Neural crest cell (in vitro differentiated cells): ENCODE measurements at places on chromosomes 1 and 21. TPM values are rescaled to one million over a fixed set of nuclear protein-coding genes. Genes with fewer than 3 reads are reported as not detected.

GRCh38 chr1:184162281-184162680, 110.8 kb downstream of the TSEN15 start:
- no peak for DNase-seq

DNA sequence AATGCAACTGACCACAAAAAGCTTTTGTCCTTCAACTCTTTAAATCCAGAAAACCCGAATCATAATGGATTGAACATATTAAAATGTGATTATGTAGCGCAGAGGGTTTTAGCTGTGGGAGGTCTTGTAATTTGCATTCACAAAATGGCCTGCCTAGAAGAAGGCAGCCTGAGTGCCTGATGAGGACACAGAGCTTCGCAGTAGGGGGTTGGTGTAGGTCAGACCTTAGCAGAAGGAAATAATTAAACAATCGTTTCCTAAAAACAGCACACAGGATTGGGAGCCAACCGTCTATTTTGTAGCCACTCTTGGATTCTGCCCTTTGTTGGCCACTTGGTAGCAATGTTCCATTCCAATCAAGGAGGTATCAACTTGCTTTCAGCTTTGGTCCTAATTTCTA, 195.7 kb upstream of the KIAA0040 start:
- no peak for DNase-seq

DNA sequence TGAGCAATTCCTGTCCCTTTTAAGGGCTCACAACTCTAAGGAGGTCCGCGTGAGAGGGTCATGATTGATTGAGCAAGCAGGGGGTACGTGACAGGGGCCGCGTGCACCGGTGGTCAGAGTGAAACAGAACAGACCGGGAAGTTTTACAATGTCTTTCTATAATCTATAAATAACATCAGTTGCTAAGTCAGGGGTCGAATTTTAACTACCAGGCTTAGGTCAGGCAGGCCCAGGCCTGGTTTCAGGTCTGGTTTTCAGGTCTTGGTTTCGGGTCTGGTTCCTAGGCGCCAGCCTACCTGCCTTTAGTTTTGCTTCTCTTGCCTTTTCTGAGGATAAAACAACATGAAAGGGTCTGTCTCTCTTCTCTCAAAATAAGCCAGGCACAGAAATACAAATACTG, 476.0 kb upstream of the CAMK1G start:
- no peak for DNase-seq

GRCh38 chr1:156579472-156579871, at the start of gene TTC24:
Gene TTC24, plus strand, starts transcription at chr1:156579723. Its CDS starts 1,642 bp downstream, at chr1:156581365.
- no peak for DNase-seq

DNA sequence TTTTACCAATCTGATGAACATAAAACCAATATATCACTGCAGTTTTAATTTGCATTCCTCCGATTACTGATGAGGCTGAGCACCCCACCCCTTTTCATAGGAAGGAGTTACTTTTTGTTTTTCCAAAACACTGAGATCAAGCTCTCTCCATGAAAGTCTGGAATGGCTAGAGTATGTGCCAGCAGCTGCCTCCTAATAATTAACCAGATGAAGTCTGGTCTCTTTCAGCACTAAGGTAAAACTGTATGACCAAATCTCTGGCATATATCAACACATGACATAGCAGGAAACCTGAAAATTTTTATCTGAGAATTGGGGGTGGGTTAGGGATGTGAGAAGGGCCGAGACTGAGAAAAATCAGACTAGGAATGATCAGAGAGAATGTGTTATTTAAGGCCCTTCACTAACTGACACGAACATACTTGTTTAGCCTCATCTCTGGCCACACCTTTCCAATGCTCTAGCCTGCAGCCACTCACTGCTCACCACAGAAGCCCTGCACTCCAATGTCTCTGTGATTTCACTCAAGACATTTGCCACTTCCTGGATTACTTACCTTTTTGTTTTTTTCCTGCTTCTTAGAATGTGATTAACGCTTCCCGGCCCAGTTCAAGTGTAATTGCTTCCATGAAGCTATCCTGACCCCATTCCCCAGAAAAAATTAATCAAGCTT, 34.7 kb downstream of the WASF2 start:
- DNase-seq, result no peak

- peak; percentile 90 for DNase-seq
Observed at GRCh38 chr1:43545695-43546387, 15.2 kb downstream of the PTPRF start.

DNA sequence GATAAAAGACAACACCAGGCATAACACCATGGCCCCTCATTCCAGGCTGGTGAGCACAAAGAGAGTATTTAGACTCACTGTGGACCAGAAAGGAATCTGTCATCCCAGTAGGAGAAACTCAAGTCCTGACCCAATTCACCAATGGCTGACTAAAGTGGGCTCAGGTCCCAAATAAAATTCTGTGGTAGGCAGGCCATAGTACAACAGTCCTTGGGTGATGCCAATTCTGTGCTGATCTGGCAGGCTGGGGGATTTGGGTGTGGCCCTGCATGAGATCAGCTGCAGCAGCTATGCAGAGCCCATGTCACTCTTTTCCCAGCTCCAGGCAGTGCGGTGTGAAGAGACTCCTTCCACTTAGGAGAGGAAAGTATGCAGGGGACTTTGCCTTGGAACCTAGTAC, 245.1 kb downstream of the LBR start:
- DNase-seq, result no peak

- DNase-seq, result no peak
Observed at GRCh38 chr1:183739082-183739481, 65.8 kb upstream of the RGL1 start.

DNA sequence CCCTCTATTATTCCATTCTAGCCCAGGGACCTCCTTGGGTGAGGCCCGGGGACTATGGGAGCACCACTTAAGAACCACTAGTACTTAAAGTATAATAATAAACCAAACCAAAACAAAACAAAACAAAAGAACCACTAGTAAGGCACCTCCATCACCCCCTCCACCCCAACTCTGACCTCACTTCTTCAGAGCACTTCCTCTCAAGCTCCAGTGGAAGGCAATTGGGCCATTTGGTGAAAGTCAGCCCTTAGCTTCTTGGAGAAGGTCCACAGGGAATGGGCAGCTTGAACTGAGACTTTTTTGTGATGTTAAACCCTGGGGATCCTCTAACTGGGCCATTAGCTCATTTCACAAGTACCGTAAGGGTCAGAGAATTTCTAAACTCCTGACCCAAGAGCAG, 237.3 kb downstream of the RHOU start:
- DNase-seq, result no peak

DNA sequence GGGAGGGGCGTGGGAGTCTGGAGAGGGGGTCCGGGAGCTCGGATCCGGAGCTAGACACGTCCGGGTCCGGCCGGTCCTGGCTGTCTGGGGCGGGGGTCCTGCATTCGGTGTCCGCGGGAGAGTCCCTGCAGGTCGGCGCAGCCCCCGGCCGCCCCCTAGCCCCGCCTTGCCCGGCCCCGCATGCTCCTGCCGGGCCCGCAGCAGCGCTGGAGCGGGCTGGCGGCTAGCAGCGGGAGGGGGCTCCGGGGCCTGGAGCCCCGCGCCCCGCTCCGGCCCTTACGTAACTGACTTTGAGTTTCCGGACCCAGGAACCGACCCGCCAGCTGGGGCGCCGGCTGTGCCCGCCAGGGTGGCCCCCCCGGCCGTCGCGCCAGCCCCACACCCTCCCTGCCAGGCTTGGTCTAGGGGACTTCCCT, 26.9 kb upstream of the EPB41 start:
- no peak for DNase-seq

GRCh38 chr1:14786109-14786675, 187.7 kb downstream of the KAZN start:
- no peak for DNase-seq

DNA sequence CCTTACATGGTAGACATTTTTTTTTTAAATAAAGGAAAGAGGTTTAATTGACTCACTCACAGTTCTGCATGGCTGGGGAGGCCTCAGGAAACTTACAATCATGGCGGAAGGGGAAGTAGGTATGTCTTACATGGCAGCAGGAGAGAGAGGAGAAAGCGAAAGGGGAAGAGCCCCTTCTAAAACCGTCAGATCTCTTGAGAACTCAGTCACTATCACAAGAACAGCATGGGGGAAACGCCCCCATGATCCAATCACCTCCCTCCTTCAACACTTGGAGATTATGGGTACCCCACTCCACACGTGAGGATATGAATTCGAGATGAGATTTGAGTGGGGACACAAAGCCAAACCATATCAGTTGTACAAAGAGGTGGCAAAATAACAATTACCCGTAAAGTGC, 301.7 kb downstream of the GRIK1 start:
- no peak for DNase-seq

GRCh38 chr1:36963006-36963405, 71.3 kb downstream of the GRIK3 start:
- DNase-seq, result no peak

GRCh38 chr1:205791568-205792180, 16.4 kb upstream of the RAB29 start:
- DNase-seq, result peak; percentile 47

DNA sequence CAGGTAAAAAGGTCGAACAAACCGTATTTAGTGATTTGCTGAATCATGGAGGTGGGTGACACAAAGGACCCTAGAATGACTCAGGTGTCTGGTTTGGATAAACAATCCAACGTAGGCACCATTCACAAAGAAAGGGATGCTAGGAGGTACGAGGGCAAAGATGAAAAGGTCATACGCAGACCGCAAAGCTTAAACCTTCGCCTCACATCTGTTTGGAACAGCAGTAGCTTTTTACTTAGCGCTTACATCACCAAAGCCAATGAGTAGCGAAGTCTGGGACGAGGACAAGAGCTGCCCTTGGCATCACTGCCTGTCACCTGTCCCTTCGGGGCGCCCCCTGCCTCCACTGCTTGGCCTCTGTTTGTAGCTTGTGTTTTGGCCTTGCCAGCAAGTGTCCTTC, 350.2 kb downstream of the SMYD3 start:
- no peak for DNase-seq

DNA sequence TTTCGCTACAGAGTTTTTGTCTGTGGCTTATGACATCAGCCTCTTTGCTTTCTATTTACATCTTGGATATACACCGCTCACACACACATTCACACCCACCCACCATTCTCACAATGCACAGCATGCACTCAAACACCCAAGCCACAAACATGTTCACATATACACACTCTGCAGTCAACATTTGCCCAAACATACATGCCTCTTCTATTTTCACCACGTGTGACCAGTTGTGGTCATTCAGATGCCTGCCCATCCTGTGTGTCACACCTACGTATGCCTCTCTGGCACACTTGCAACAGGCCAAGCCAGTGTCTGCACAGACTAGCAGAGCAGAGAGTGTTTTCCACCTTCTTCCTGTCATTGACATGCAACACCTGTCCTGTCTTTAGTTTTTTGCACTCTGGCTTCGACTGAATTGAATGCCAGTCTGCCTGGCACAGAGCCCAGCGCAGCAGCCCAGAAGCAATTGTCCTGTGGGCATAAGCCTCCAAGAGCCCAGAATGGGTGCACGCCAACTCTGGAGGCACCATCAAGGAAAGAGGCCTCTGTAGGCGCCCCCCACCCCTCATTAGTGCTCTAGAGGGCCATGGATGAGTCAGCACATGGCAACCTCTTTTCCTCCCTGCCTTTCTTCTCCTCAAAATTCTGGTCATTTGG, 37.7 kb upstream of the LRRN2 start:
- no peak for DNase-seq

GRCh38 chr1:203503836-203504235, 9.9 kb downstream of the OPTC start:
- no peak for DNase-seq

- no peak for DNase-seq
Observed at GRCh38 chr1:209076688-209077087, 506.8 kb upstream of the CAMK1G start.

DNA sequence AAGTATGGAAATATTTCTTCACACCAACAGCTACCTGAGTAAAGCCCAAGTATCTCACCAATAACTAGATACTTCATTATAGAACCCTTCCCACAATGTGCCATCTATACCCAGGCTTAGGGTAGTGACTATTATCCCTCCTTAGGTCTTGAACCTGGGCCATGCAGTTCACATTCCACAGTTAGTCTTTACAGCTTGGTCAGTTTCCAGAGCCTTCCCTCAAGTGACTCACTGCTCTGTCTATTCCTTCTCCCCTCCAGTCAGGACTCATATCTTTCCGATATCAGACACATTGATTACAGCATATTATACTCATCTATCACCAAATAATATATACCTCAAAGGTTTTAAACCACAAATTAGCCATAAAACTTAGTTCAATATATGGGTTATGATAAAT, 23.6 kb downstream of the VAMP4 start:
- no peak for DNase-seq

Gene LRRC8C
- 4.5 and 4.6 TPM in 2 replicates for total RNA-seq

Gene GCSAML
- not detected in 2 replicates for total RNA-seq

Gene DISP3
- total RNA-seq, result 6.8 and 9.1 TPM in 2 replicates

Gene TNFRSF18
- not detected in 2 replicates for total RNA-seq

Gene MCOLN3
- 0.09 TPM in 1 of 2 replicates, not detected in the other for total RNA-seq

Gene C1orf21
- 29.8 and 32.5 TPM in 2 replicates for total RNA-seq

Gene GJA8
- total RNA-seq, result not detected in 2 replicates

Gene GOLT1A
- not detected in 2 replicates for total RNA-seq
